D721Med (cell line): ENCODE measurements at places on chromosomes 5 and 9.

DNA sequence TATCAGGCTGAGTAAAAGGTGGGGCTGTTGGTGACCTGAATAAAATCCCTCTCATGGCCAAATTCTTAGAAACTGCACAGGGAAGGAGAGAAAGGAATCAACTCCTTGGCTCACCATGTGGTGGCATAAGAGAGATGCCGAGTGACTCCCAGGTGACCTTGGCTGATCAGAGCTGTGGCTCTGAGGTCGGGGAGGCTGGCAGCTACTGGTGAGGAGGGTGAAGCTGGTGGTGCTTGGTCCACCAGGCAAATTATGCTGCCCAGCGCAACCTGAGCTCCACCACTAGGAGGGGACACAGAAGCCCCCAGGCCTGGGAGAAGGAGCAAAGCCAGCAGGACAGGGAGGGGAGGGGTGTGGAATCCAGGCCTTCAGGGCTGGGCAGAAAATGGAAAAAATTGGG, 111.2 kb upstream of the IL12B start:
- DNase-seq: peak; percentile 36

DNA sequence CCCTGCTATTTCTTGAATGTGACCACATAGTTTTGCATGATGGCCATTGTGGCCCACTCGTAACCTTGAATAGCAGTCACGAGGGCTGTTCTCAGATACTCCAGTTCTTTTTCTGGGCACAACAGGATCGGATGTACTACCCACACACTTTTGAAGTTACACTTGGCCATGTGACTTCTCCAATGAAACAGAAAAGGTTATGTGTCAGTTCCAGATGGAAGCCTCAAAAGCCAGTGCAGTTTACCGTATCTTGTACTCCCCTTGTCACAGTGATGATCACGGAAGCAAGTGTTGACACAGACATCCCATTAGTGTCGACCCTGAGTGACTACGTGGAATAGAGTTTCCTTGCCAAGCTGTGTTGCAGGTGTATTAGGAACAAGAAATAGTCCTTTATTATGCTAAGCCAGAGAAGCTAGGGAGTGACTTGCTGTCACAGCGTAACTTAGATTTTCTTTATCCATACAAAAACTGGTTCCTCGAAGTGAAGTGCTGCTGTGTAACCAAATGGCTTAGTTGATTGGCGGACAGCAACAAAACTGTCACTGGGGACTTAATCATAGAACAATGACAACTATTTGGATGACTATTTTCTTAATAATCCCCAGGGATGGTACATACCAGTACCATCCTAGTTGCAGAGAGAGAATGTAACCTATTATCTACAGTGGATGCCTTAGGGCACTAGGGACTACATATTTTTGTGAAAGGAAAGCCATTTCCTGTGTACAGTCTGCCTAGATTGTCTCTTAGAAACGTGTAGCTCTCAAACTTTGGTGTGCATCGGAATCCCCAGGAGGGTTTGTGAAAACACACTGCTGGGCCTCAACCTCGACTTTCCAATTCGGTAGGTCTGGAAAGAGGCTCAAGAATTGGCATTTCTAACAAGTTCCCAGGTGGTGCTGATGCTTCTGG, 90.1 kb upstream of the DMRT1 start:
- DNase-seq: no peak

GRCh38 chr9:129630967-129631673, 5.2 kb downstream of the NTMT1 start:
- no peak for DNase-seq

GRCh38 chr5:150438873-150439546, 10.5 kb downstream of the RPS14 start:
- DNase-seq: no peak
